ENCODE measurements at places on chromosomes 3 and 15. TPM values are rescaled to one million over a fixed set of nuclear protein-coding genes. Genes with fewer than 3 reads are reported as not detected.

GRCh38 chr3:125386811-125387210 lies 11.7 kb upstream of the ZNF148 start:
- no peaks in the 10 kb centered on the region for H3K36me3 ChIP-seq
- H3K4me3 ChIP-seq, result no peak overlapping the region
- H3K4me1 ChIP-seq, result peaks cover 9% of the 10 kb centered on the region
- peaks cover 4% of the 10 kb centered on the region for H3K27me3 ChIP-seq

GRCh38 chr3:102483556-102483955 lies 48.7 kb downstream of the ZPLD1 start:
- H3K27ac ChIP-seq, result no peak overlapping the region
- H3K36me3 ChIP-seq, result no peaks in the 10 kb centered on the region
- H3K27me3 ChIP-seq, result no peaks in the 10 kb centered on the region
- DNase-seq, result no peak
- H3K4me3 ChIP-seq, result no peak overlapping the region
- no peaks in the 10 kb centered on the region for H3K4me1 ChIP-seq

- H3K36me3 ChIP-seq, result peaks cover 6% of the 10 kb centered on the region
- no peak overlapping the region for H3K4me3 ChIP-seq
- DNase-seq, result no peak
- no peak overlapping the region for H3K27ac ChIP-seq
- H3K4me1 ChIP-seq, result peaks cover 27% of the 10 kb centered on the region
These were observed 6.1 kb downstream of the RHO start for GRCh38 chr3:129534428-129535027.

DNA sequence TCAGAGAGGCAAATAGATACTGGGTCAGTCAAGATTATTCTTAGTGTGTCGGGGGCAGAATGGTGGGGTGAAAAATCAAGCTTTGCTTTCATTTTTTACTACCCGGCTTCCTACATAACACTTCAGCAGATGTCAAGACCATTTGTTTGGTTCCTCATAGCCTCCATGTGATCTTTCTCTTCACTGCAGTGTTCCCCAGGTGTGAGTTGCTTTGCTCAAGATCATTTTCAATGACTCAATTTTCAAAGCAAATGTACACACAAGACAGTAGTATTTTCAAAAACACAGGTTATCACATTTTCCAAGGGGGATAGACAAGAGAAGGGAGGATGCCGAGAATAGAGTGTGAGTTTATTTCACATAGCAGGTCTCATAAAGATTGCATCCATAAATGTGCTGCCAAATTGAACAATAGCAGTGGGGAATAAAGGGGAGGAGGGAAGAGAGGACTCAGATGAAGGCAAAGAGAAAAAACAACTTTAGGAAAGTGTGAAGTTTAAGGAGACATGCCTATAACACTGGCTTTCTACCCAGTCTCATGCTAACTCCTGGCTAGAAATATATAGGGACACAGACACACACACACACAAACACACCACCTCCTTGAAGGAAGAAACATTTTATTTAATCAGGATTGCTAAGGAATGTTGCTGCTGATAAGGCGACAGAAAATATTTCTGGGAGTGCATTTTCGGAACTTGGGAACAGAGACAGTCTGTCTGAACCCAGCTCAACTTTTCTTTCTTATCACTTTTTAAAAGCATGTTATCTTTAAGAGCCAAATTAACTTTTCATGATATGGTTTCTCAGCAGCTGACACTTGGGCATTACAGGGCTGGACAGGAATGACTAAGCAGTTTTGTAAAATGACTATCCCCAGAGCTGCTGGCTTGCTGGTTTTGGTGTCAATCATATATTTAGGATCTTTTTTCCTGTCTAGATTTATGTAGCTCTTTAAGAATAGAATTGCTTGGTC lies 402.4 kb downstream of the RBMS3 start:
- H3K4me3 ChIP-seq, result no peak overlapping the region
- H3K36me3 ChIP-seq, result no peaks in the 10 kb centered on the region
- no peaks in the 10 kb centered on the region for H3K27me3 ChIP-seq
- no peak overlapping the region for H3K27ac ChIP-seq
- DNase-seq, result no peak

Gene TM4SF1
- total RNA-seq, result 0.97 TPM

DNA sequence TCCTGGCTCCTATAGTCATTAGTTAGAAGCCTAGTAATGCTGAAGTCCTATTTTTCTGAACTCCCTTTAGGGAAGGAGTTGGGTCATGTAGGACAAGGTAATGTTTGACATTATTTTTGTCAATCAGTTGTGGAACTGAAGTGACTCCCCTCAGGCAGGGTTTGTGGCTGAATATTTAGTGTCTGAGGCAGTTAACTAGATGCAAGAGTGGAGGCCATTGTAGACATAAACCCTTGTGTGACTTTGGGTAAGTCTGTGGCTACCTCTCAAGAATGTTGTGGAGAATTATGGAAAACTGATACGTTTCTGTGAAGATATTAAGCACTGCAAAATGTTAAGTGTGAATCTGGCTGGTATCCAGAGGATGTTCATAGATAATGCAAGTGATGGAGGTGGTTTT lies 125.2 kb upstream of the PHLDB2 start:
- DNase-seq, result no peak
- peaks cover 4% of the 10 kb centered on the region for H3K4me1 ChIP-seq
- H3K36me3 ChIP-seq, result peaks cover 4% of the 10 kb centered on the region
- H3K27me3 ChIP-seq, result no peaks in the 10 kb centered on the region
- H3K4me3 ChIP-seq, result no peak overlapping the region
- H3K27ac ChIP-seq, result no peak overlapping the region

Gene AGTR1
- total RNA-seq, result not detected

- H3K27me3 ChIP-seq, result no peaks in the 10 kb centered on the region
- peak overlapping the region; percentile 10 for H3K27ac ChIP-seq
- peak; percentile 49 for DNase-seq
These were observed 19.5 kb downstream of the TKT start for GRCh38 chr3:53236112-53236841.

DNA sequence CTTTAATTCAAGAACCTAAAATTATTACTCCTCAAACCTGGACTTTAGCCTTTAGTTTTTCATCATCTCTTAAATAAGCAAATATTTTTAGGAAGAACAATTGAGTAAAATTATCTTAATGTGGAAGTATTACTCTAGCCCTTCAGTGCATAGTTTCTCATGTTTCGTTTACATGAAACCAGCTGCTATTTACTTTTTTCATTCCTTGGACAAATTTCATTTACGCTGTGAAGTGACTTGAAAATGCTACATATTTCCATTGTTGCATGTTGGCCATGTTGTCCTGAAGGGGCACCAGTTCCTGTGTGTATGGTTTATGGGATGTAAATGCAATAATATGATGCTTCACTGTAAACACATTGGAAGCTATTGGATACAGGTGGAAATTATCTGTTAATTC lies 49.9 kb downstream of the SLC25A26 start:
- H3K27me3 ChIP-seq, result peaks cover 1% of the 10 kb centered on the region
- no peak for DNase-seq
- H3K36me3 ChIP-seq, result no peaks in the 10 kb centered on the region
- H3K27ac ChIP-seq, result no peak overlapping the region

Gene CCDC13
- total RNA-seq, result 0.41 TPM

DNA sequence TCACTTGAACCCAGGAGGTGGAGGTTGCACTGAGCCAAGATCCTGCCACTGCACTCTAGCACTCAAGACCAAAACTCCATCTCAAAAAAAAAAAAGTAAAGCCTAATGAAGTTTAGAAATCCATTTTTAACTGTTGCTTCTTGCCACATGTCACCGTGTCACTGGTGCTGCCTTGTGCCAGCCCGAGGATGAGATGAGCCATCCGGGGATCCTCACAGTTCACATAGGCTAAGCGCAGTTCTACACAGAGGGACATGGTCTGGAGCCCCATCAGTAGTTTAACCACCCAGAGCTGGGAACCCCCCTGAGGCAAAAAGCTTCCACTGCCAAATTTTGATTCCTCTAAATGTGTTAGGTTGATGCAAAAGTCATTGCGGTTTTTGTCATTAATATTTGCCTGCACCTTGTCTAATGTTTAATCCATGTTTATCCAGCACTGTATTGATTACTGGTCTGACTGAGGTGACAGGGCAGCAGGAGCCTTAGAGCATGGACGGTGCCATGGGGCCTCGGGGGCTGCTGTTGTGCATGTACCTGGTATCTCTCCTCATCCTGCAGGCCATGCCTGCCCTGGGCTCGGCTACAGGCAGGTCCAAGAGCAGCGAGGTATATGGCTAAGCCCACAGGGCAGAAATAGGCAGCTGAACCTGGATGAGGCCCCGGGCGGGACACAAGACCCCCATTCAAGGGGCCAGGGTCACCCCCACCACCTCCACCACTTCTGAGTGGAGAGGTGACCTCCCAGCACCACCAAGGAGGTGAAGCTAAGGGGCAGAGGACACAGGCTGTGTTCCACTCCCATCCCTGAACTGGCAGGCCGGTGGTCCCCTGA lies at the start of gene ITIH1:
Gene ITIH1 (plus strand): TSS at position 473 of the 832 bp plus-strand sequence. CDS start 17 bp downstream, at position 490.
- H3K27ac ChIP-seq, result no peak within 1 kb of the TSS
- no peak within 1 kb of the TSS for H3K4me3 ChIP-seq
- DNase-seq, result no peak
- peaks cover 3% of the 10 kb centered on the region for H3K4me1 ChIP-seq
- peaks cover 4% of the 10 kb centered on the region for H3K36me3 ChIP-seq

- H3K27ac ChIP-seq, result no peak overlapping the region
- H3K4me1 ChIP-seq, result peaks cover 29% of the 10 kb centered on the region
- H3K27me3 ChIP-seq, result peaks cover 2% of the 10 kb centered on the region
- peaks cover 25% of the 10 kb centered on the region for H3K36me3 ChIP-seq
- H3K4me3 ChIP-seq, result no peak overlapping the region
These were observed 19.5 kb downstream of the SMAD6 start for GRCh38 chr15:66721501-66721937.

Gene ALDH1A2
- 2.6 TPM for total RNA-seq

- no peaks in the 10 kb centered on the region for H3K27me3 ChIP-seq
- no peak overlapping the region for H3K4me3 ChIP-seq
- DNase-seq, result no peak
- peaks cover under 1% of the 10 kb centered on the region for H3K4me1 ChIP-seq
- no peak overlapping the region for H3K27ac ChIP-seq
- no peaks in the 10 kb centered on the region for H3K36me3 ChIP-seq
These were observed 266.2 kb upstream of the VEPH1 start for GRCh38 chr3:157769378-157769777.

Gene PSTPIP1
- not detected for total RNA-seq

DNA sequence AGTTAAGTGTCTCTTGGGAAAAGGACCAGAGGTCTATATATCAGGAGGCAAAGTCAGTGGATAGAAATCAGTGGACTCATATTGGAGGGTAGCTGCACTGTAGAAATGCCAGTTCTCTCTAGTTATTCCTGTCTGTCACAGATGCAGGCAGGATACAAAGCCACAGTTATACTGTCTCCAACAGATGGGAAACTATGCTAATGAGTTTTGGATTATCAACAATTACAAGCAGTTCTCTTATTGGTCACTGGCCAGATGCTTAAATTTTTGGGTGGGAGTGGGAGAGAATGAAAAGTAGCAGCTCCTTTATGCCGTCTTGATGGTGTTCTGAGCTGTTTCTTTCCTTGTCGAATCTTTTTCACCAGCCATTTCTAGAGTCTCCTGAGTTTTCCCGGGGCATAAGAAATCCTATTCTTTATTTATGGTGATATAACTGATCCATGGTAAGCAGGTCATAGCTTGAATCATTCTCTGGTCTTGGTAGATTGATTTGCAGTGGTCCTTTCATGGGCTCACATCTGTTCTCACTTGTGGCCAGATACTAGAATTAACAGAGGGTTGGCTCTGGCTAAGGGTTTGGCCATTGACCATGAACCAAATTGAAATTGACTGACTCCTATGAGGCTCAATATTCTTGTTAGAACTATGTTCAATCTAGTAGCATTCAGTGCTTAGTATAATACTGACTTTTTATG lies 44.6 kb upstream of the RBMS3 start:
- no peak overlapping the region for H3K27ac ChIP-seq
- no peak overlapping the region for H3K4me3 ChIP-seq
- peaks cover 1% of the 10 kb centered on the region for H3K27me3 ChIP-seq

Gene ARMC8
- 39.6 TPM for total RNA-seq

Gene HLTF
- total RNA-seq, result 15.9 TPM

DNA sequence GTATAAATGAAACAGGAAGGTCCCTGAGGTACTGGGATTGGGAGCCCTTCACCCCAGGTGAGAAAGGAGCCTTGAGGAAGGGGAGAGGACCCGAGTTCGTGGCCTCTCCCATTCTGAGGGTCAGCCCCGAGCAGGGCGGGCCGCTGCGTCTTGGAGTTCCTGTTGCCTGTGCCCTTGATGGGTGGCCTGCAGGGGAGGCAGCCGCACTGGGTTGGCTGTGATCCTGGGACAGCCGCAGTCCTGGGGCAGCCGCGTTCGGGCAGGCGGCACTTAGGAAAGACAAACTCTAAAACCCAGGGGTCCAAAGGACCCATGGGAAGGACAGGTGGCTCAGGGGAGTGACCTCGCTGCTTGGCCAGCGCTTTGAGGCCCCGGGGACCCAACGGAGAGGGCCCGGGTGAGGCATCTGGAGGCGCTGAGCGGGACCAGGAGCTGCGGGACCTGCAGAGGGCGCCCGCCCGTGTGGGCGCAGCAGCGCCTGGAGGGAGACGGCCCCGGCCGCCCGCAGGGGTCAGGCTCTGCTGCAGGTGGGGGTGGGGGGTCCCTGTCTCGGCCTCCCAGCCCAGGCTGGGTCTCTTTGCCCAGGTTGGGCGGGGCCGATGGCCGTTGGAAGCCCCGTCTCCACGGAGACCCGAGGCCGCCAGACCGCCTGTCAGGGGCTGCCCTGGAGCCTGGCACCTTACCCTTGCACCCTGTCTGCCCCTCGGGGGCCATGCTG lies 65.1 kb downstream of the HMCES start:
- peaks cover 17% of the 10 kb centered on the region for H3K27me3 ChIP-seq
- H3K27ac ChIP-seq, result no peak overlapping the region
- H3K4me3 ChIP-seq, result no peak overlapping the region
- DNase-seq, result peak; percentile 67
- no peaks in the 10 kb centered on the region for H3K36me3 ChIP-seq
- peaks cover 28% of the 10 kb centered on the region for H3K4me1 ChIP-seq

Gene EOMES
- 5.1 TPM for total RNA-seq

DNA sequence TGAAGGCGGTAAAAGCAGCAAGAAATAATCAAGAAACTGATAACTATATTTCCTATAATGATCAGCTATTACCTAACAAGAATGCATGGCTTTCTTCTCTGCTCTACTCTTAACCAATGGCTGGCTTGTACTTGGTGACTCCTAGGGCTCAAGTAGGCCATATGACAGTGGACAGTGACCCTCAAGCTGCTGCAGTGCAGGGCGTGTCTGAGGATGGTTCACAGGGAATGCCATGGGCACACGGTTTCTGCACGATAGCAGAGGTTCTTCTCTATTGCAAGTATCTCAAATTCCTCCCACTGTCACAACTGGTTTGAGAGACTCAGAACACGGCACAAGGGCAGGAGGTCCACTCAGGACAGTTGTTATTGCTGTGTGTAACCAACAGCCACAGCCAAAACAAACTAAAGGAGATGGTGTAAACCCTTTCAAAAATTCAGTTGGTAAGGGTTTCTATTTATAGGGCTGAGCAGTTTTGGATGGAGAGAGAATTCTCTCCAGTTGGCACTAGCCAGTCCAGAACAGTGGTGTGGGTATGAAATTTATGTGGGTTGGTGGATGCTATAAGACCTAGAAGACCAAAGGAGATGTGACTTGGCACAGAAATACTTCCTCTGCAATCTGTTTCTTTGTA lies 103.2 kb upstream of the ST8SIA2 start:
- no peak overlapping the region for H3K27ac ChIP-seq
- H3K4me1 ChIP-seq, result no peaks in the 10 kb centered on the region
- H3K4me3 ChIP-seq, result no peak overlapping the region
- H3K36me3 ChIP-seq, result no peaks in the 10 kb centered on the region
- no peaks in the 10 kb centered on the region for H3K27me3 ChIP-seq
- DNase-seq, result no peak

Gene CIP2A
- 13.3 TPM for total RNA-seq

Gene KBTBD13
- total RNA-seq, result not detected

Measured in endothelial cell (in vitro differentiated cells).